ENCODE measurements at places on chromosomes 3 and 15.

DNA sequence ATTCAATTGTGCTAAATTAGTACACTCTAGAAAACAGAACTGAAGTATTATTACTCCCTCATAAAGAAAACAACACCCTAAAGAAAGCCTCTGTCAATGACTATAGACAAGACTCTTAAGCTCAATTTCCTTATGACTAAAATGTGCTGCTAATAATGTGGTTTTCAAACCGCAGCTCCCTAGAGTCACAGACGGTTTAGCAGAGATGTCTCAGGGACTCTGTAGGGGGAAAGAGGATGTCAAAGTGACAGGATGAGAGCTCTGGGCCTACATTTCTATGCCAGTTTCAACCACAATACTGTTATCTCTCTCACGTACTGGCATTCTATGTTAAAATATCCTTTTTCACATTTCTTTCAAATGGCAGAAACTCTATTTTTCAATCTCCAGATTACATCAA, 37.6 kb upstream of the WDR49 start:
- no peak for DNase-seq

- no peak for DNase-seq
Measured at GRCh38 chr3:157865352-157866000, 240.7 kb downstream of the SHOX2 start.

DNA sequence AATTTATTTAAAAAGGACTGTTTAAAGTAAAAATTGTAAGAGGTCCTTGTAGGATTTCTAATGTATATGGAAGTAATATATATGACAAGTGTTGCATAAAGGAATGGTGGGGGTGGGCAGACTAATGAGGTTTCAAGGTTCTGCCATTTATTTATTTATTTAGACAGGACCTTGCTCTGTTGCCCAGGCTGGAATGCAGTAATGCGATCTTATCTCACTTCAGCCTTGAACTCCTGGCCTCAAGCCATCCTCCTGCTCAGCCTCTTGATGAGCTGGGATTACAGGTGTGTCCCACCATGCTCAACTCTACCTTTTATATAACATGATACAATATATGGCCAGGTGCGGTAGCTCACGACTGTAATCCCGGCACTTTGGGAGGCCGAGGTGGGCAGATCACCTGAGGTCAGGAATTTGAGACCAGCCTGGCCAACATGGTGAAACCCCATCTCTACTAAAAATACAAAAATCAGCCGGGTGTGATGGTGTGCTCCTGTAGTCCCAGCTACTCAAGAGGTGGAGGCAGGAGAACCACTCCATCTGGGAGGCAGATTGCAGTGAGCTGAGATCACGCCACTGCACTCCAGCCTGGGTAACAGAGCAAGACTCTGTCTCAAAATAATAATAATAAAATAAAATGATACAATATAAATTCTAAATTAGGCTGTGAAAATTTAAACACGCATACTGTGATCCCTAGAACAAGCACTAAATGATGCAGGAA, 33.8 kb upstream of the IGF2BP2 start:
- DNase-seq: no peak

- no peak for DNase-seq
Measured at GRCh38 chr3:131619821-131620220, 117.0 kb upstream of the MRPL3 start.
